ENCODE measurements at places on chromosomes 16 and 17. TPM values are rescaled to one million over a fixed set of nuclear protein-coding genes. Genes with fewer than 3 reads are reported as not detected.
A peak's percentile ranks its signal among the peaks of the same experiment; 100 is the strongest.

GRCh38 chr16:1050516-1050915 is 22.0 kb upstream of the SSTR5 start:
- DNase-seq: no peak

AOC2 gene
- 0.13 TPM for total RNA-seq

GRCh38 chr16:67378642-67379041 is 14.7 kb downstream of the TPPP3 start:
- peak; percentile 27 for DNase-seq

CLDN7 gene
- 5.4 TPM for total RNA-seq

- DNase-seq: no peak
Measured at GRCh38 chr16:84888450-84888849, 68.7 kb downstream of the CRISPLD2 start.

- DNase-seq: no peak
Measured at GRCh38 chr17:75922963-75923874, 17.6 kb downstream of the FBF1 start.

ANKRD40CL gene
- total RNA-seq: not detected

GRCh38 chr17:1875597-1875996 is 45.8 kb downstream of the RPA1 start:
- no peak for DNase-seq

- no peak for DNase-seq
Measured at GRCh38 chr17:41018541-41018940, 8.5 kb downstream of the KRTAP1-5 start.

CDRT15 gene
- not detected for total RNA-seq

DNA sequence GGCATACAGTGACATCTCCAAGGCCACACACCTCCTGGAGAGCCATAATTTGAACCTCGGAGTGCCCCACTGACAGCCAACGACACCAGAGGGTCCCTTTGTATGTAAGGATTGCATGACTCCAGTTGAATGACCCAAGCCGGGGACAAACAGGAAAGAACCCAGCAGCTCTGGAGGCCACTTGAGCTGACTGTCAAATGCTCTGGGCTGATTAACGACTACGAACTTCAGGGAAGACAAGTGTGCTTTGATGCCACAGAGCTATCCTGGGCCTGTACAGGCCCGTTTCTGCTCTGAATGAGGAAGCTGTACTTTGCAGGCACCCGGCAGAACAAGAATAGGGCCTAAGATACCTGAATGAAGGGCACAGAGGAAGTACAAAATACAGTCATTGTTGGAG is 404.6 kb downstream of the SLC39A11 start:
- no peak for DNase-seq

DNA sequence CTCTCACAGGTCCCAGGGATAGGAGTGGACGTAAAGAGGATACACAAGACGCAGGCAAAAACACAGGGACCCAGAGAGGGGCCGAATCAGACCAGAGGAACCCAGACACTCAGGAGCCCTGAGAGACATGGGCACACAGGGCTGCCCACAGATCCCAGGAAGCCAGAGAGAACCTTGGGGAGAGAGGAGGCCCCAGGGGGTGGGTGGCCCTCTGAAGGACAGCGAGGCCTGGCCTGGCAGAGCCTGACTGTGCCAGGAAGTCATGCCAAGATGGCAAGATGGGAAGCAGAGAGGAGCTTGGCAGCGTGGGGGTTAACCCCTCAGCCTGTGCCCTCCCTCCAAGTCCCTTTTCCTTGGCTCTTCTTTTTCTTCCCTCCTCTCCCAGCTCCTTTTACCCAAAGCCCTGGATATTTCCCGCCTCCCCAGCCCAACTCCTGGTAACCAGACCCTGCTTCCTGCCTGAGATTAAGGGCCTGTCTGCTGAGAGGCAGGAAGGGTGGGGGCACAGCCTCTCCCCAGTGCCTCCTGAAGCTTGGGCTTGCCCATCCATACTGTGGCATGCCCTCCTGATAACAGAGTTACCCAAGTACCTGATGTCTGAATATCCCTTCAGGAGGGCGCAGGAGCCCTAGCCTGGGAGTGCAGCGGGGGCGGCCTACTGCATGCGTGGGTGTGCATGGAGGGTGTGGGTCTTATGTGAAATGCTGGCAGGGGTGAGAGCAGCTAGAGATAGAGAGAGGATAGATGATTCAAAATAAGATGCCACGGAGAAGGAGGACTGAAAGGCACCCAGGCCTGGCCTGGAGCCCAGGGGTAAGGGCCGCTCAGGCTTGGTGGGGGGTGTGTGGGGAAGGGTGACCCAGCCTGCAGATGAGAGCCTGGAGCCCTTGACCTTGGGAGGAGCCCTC is 6.0 kb upstream of the TBX21 start:
- no peak for DNase-seq

DNA sequence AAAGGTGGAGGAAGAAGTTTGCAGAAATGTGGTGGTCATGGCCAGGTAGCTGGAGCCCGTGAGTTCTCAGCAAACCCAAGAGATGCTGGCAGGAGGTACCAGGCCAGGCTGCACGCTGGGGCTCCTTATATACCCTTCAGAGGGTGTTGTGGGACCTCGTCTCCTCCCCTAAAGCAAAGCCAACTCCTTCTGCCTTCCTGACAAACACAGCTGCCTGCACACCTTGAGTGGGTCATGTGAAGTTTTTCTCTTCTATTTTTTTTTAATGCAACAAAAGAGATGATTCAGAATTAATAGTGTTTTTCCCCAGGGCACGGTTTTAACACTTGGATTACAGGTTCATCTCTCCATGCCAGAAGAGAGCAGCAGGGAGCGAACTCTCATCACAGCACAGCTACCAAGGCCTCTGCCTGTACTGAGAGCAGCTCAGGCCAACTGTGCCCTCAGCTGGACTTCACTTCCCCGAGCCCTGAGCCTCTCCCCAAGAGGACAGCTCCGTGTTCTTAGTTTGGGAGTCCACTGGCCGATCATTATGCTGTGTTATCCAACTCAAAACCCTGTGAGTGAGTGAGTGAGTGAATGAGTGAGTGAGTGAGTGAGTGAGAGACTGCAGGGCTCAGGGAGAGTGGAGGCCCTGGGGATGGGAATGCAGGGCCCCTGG is at the start of gene KRT15:
Gene KRT15 (minus strand): TSS at position 102 of the 661 bp plus-strand sequence. CDS start 63 bp downstream, at position 39.
- DNase-seq: peak; percentile 34

DNA sequence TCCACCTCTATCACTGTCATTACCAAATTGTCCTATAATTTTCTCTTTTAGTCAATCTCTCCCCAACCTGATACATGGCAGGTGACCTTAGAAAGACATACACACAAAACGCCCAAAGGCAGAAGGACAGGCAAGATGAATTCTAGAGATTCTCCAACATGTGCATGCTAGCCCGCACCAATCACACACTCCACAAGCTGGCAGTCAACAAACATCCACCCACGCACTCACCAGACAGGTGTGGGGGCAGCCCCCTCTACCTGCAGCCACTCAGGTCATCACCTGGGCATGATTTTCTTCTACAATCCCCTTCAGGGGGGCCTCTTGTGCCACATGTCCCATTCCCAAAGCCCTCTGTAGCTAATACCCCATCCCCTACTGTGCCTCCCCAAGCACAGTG is 9.5 kb downstream of the MPP2 start:
- no peak for DNase-seq

INTS2 gene
- 10.5 TPM for total RNA-seq

GRCh38 chr16:69741519-69741918 is 13.2 kb downstream of the NOB1 start:
- DNase-seq: no peak

DNA sequence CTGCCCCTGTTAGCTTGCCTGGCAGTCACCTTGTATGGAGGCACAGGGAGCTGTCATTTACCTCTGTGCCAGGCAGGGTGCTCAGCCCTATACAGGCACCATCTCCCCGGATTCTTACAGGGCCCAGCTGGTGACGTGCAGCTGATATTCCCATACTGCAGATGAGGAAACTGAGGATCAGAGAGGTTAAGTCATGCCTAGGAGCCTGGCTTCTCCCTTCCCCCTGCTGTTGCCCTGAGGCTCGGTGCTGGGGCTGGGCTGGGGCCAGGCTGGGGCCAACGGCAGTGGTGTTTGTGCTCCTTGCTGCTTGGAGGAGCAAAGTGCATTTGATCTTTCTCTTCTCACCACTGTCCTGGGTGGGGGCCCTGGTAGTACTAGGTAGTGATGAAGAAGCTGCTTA is 54.7 kb upstream of the IL34 start:
- no peak for DNase-seq

PPY gene
- not detected for total RNA-seq

- DNase-seq: no peak
Measured at GRCh38 chr16:6481894-6482293, 850.8 kb upstream of the RBFOX1 start.

TGFB1I1 gene
- 88.5 TPM for total RNA-seq

GRCh38 chr17:19001907-19002590 is 2.5 kb downstream of the FAM83G start:
- peak; percentile 49 for DNase-seq

- no peak for DNase-seq
Measured at GRCh38 chr16:1831186-1832075, 4.4 kb downstream of the FAHD1 start.

- no peak for DNase-seq
Measured at GRCh38 chr17:69869667-69870066, 205.4 kb upstream of the KCNJ16 start.

TNP2 gene
- not detected for total RNA-seq

HSD17B1 gene
- total RNA-seq: 2.3 TPM

DNA sequence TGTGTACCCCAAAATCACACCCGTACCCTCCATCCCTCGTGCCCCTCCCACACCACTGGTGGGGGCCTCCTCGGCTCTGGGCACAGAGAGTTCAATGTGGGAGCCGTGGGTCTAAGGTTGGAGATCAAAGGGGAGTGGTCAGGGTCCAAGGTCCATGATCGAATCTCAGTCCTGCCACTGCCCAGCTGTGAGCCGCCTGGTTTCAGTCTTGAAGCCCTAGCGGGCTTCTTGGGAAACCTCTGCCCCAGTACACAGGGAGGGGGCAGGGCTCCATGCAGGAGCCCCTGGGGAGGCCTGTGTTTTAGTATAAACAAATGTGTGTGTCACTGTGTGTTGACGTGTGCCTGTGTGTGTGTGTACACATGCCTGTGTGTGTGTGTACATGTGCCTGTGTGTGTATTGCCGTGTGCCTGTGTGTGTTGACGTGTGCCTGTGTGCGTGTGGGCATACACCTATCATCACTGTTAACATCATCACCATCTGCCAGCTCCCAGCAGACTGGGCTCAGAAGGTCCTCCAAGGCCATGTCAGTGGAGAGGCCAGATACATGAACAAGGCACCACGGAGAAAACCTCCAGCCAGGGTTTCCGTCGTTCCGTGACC is 26.5 kb upstream of the ZNF469 start:
- DNase-seq: no peak

SPHK1 gene
- 113 TPM for total RNA-seq

DNA sequence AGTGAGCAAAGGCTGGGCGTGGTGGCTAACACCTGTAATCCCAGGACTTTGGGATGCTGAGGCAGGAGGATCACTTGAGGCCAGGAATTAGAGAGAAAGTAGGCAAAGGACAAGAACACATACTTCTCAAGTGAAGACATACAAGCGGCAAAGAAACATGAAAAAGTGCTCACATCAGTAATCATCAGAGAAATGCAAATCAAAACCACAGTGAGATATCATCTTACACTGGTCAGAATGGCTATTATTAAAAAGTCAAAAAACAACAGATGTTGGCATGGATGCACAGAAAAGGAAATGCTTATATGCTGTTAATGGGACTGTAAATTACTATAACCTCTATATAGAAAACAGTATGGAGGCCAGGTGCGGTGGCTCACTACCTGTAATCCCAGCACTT is 12.2 kb upstream of the SLX4 start:
- no peak for DNase-seq

DNA sequence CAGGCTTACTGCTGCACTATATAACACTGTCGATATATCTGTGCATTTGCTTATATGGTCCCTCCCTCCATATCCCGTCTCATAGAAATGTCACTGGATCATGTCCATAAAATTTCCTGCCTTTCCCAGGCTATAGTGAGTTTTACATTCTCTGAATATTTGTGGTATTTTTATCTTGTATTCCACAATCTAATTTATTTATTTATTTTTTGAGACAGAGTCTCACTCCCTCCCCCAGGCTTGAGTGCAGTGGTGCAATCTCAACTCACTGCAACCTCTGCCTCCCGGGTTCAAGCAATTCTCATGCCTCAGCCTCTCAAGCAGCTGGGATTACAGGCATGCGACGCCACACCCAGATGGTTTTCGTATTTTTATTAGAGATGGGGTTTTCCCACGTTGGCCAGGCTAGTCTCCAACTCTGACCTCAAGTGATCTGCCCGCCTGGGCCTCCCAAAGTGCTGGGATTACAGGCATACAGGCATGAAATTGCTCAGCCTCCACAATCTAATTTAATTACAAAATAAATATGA is 12.9 kb downstream of the TRIM37 start:
- DNase-seq: peak; percentile 89

AOC3 gene
- total RNA-seq: not detected

Measured in GM23248 (cell line).